Thoracic aorta (tissue), 2 donors: ENCODE measurements at places on chromosomes 2 and 18.

- DNase-seq: no peak
Observed at GRCh38 chr2:73031095-73031678, 40.3 kb downstream of the SFXN5 start.

GRCh38 chr2:108184419-108184818 lies 55.3 kb upstream of the SULT1C3 start:
- no peak for DNase-seq

DNA sequence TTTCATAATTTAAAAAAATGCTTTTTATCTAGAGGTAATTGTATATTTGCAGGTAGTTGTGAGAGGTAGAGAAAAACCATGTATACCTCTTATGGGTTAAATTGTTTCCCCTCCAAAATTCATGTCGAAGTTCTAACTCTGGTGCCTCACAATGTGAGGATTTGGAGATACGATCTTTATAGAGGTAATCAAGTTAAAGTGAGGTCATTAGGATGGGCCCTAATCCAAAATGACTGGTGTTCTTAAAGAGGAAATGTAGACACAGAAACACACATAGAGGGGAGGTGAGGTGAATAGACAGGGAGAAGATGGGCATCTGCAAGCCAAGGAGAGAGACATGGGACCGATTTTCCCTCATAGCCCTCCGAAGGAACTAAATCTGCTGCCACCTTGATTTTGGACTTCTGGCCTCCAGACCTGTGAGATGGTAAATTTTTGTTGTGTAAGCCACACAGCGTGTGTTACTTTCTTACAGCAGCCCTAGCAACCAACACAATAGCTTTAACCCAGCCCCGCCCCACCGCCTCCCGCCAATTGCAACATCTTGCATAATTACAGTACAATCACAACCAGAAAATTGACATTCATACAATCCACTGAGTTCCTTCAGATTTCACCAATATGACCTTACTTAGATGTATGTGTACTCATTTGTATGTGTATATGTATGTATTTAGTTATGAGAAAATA lies 208.9 kb downstream of the MIB1 start:
- no peak for DNase-seq

DNA sequence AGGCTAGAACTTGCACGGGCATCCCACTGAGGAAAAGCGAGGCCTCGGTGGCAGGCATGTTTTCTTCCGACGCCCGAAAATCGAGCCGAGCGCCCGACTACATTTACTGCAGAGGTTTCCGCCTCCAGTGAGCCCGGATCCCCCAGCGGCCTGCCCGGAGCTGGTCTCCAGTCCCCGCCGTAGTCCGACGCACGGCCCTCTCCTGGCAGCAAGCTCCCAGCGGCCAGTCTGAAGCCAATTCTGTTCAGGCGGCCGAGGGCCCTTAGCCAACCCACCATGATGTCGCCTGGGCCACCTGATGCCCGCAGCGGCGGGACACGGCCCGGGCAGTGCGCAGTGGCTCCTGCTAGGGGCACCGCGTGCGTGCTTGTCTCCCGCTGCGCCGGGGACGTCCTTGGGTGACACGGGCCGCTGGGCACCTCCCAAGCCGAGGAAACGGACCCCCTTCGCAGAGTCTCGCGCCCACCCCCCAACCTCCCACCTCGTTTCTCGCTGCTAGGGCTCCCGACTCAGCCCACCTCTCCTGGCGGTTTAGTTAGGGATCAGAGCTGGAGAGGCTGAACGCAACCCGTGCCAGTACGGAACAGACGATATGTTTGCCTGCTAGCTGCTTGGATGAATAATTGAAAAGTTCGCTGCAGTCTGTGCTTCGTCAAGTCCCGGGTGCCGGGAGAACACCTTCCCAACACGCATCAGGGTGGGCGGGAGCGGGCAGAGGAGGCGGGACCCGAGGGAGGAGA lies 5.3 kb downstream of the ONECUT2 start:
- DNase-seq: no peak

DNA sequence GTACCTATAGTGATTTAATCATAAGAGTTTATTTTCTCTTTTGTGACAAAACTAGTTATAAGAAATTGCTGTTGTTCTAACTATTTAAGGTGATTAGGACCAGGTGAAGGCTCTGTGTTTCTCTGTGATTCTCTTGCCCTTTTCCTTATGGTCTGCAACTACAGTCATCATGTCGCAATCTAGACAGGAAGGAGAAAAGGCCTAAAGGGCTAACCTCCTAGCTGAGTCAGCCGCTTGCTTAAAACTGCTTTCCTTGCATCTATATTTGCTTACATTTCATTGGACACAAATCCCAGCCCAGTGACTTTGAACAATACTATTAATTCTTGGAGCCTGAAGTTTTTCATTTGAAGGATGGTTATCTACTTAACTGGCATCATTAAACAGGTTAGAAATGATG lies 93.1 kb downstream of the PIK3C3 start:
- no peak for DNase-seq

- no peak for DNase-seq
Observed at GRCh38 chr18:79442508-79443221, 46.9 kb downstream of the NFATC1 start.

DNA sequence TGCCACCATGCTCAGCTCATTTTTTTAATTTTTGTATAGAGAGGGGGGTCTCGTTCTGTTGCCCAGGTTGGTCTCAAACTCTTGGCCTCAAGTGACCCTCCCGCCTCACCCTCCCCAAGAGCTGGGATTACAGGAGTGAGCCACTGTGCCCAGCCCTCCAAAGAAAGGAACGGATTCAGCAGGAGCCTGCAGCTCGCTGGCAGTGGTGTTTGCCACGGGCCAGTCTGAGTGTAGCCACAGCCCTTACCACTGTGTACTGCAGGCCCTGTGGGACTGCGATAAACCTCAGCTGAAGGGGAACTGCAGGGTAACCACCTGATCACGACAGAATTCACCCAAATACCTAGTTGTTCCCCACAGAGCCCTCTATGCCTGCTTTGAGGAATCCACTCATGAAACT lies 6.8 kb downstream of the COPS9 start:
- no peak for DNase-seq

DNA sequence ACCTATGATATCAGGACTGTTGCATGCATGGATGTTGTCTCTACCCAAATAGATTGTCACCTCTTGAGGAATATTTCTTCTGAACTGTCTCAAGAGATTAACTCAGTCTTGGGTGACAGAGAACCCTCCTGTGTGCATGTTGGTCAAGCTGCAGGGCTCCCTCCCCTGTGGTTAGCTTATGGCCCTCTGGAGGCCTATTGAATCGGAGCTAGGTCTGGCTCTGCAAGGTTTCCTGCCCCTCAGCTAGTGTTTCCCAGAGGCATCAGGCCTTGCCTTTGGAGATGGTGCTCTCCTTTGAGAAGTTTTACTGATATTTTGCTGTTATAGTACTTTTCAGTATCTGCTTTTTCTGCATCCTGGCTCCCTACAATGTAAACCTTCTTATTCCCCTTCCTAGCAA lies 769.2 kb upstream of the FAM98A start:
- DNase-seq: no peak

DNA sequence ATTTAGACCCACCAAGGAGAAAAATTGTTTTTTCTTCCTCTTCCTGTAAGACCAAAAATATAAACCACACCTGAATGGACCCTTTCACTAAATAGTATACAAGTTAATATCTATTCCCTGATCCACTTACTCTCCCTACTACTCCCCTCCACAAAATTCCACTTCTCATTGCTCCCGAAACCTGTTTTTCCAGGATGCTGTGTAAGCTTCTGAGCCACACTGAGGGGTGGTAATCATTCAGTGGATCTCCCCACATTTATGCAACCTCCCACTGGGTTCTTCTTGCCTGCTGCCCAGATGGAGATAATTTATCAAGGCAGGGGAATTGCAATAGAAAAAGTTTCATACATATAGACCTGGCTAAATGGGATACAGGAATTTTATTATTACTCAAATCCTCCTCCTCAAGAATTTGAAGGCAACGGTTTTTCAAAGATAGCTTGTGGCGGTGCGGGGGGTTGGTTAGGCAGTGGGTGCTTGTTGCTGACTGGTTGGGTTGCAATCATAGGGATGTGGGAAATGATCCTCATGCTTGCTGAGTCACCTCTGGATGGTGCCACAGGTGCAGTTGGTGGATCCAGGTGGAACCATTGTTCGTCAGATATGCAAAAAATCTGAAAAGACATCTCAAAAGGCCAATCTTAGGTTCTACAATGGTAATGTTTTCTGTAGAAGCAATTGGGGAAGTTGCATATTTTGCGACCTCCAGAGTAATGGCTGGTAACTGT lies 970.3 kb downstream of the CNTNAP5 start:
- no peak for DNase-seq

DNA sequence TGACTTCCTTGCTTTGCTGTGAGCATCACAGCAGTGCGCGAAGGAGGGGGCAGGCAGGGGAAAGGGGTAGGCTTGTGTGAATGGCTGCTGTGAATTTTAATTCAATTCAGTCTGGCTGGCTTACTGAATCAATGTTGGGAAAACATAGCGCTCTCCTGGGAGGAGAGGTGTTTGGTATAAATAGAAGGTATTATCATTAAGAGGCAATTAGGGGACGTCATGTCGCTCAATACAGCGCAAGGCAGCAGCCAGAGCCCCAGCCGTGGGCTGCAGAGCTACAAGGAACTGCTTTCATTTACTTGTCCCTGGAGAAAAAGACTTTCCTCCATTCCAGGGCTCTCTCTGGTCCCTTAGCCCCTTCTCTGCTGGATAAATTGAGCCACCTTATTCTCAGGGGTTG lies 181.4 kb upstream of the MSH6 start:
- no peak for DNase-seq

GRCh38 chr2:47661310-47661709 lies 121.6 kb upstream of the MSH6 start:
- DNase-seq: no peak

GRCh38 chr18:34915046-34915445 lies 126.2 kb upstream of the MAPRE2 start:
- no peak for DNase-seq

DNA sequence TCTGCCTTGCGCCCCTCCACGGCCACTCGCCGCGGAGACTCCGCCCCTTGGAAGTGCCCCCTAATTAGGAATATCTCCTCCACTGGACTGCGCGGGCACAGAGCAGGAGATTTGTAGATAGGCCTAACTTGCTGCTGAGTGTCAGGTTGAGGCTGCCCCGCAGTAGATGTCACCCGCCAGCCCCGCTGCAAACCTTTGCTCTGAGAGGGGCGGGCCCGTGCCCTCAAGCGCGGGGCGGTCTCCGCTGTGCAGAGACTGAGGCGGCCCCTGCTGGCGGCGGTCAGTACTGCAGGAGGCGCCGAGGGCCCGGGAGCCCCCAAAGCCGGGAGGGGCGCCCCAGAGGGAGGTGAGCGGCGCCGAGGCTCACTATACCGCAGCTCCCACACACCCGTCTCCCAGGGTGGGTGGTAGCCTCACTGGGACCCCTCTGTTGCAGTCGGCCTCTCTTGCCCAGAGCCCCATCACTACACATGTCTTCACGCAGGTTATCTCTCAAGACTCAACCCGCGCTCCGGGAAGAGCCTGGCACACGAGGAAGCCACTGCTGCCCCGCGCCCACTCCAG lies 2.9 kb upstream of the NEURL3 start:
- no peak for DNase-seq

- no peak for DNase-seq
Observed at GRCh38 chr2:41934329-41934958, 113.4 kb upstream of the PKDCC start.

DNA sequence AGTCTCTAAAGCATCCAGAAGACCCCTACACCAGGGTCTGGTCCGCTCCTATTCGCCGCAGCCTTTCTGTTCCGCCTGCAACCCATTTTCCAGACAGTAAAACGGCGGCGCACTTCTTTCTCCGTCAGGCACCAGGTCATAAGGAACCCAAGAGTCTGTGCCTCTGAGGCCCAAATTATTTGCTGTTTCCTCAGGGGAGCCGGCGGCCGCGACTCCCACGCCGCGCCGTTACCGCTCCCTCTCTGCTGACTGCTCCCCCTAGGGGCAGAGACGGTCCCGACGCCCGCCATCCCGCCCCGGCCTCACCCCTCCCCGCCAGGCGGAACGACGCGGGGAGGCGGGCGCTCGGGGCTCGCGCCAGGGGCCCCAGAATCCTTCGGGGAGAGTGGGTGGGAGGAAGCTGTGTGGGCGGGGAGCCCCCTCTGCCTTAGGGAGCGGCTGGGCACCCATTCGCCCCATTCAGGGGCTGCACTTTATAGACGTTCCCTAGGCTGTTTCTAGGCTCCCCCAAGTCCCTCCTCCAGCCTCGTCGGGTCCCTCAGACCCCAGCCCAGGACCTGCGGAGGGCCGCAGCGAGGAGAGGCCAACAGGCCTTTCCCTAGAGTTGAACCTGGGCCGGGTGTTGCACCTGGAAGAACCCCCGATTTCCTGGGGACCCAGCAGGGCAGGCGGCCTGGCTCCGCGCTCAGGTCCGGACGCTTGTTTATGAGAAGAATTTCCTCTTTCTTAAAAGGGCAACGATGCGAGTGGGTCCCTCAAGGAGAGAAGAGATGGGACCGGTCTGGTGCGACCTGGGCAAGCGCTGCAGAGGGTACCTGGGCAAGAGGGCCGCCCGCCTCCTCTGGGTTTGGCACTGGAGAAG lies 3.6 kb upstream of the CTDSP1 start:
- DNase-seq: no peak

DNA sequence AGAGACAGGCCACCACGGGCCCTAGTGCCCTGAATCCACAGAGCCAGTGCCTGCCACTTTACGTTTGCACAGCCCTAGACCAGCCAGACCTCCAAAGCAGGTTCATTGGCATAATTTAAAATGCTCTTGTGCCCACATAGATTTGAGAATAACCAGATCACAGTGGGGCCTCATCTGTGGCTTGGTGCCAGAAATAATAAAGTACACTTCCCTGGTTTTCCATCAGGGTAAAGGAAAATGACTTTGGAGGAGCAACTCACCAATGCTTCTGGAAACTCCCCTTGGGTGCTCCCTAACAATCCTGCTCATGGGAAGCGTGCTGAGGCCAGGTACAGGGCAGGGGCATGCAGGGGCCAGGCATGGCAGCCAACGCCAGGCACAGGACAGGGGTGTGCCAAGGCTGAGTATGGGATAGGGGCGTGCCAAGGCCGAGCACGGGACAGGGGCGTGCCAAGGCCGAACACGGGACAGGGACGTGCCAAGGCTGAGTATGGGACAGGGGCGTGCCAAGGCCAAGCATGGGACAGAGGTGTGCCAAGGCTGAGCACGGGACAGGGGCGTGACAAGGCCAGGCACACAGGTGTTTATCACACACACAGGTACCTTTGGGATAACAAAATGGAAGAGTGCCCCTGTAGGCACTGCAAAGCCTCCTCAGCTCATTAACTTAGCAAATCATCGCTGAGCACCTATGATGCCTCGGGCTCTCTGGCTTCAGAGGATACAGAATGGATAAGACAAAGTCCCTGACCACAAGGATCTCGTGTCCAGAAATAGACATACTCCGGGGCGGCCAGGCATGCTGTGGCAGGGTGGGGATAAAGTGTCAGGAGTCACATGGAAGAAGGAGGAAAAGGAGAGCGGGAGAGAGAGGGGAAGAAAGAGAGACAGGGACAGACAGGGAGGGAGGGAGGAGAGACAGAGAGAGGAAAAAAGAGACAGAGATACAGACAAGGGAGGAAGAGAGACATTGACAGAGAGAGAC lies 334.7 kb downstream of the EIPR1 start:
- DNase-seq: no peak
